Testis (tissue), 5 donors: ENCODE measurements at places on chromosomes 7 and 10. TPM values are rescaled to one million over a fixed set of nuclear protein-coding genes. Genes with fewer than 3 reads are reported as not detected.

Gene VWA2
- total RNA-seq = 2.4 TPM

Gene OPALIN
- total RNA-seq = not detected

Gene SEMA3E
- 0.47 TPM for total RNA-seq

Gene ABCA13
- total RNA-seq = 7.3 TPM
